Stimulated activated CD4-positive, alpha-beta T cell treated with anti-CD3 and anti-CD28 coated beads, Interleukin-1b, Interleukin-23, amount 100 ng/mL, for 4 hours (primary cell): ENCODE measurements at places on chromosomes 3 and 15.

DNA sequence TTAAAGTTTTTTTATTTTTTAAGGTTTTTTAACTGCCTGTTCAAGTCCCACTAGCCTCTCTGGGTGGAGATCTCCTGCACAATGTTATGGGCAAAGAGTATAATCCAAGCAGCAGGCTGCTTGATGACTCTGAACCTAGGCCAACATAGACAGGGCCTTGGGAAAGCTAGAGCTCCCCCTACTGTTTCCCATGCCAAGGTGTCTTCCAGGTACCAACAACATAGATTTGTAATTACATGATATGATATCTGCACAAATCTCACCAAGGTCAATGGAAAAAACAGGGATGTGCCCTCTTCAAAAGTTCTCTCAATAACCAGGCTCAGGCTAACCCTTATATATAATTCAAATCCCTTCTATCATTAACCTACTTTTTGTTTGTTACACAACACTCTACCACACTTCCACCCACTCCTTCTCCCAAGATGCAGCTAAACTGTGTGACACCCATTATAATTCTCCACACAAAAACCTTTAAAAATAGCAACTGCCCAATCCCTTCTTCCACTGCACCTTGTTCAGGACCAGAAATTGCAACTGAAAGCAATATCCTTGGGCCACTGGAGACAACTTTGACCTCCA, 43.8 kb downstream of the RBM15B start:
- no peak for DNase-seq

- no peak for DNase-seq
These were observed 149.2 kb downstream of the ATP10A start for GRCh38 chr15:25713736-25714537.

- DNase-seq, result no peak
These were observed 305.6 kb upstream of the LRRFIP2 start for GRCh38 chr3:37479981-37480380.

- no peak for DNase-seq
These were observed 72.9 kb downstream of the LRRC28 start for GRCh38 chr15:99324082-99324620.

DNA sequence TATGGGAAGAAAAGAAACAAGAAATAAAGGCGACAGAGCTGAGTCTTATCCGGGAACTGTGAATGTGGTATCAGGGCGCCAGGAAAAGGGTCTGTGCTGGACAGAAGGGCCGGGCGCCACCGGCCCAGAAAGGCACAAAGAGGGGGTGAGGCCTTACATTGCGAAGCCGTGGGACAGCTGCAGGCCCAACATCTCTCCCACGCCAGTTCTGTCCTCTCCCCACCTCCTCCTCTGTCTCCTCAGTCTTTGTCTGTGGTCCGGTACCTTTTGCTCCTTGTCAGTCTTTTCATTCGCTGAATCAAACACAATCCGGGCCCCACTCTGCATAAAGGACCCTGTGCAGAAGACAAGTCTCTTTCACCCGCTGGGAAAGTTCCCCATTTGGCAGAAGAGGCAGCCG, 81.8 kb downstream of the LRIG1 start:
- no peak for DNase-seq

DNA sequence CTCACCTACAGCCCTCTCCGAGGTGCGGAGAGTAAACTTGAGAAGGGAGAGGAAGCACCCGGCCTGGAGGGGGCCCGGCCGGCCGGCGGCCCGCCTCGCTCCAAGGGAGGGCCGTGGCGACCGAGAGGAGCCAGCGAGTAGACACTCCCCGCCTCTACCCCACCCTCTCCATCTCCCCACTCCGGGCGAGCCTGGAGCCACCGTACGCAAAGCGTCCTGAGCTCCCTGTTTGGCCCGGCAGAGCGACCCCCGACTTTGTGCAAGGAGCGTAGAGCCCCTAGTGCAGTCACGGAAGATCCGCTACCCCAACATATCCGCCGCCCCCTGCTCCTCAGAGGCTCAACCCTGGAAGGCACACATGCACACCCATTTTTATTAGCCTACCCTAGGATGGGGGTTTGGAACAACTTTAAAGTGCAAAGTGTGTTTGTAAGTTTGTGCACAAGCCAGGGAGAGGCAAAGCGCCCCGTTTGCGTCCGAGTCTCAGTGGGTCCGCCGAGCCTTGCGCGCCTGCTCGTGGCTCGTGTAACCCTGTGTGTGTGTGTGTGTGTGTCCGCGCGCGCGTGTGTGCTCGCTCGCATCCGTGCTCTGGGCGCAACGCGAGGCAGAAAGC, 508 bp upstream of the SMAD6 start:
- no peak for DNase-seq

DNA sequence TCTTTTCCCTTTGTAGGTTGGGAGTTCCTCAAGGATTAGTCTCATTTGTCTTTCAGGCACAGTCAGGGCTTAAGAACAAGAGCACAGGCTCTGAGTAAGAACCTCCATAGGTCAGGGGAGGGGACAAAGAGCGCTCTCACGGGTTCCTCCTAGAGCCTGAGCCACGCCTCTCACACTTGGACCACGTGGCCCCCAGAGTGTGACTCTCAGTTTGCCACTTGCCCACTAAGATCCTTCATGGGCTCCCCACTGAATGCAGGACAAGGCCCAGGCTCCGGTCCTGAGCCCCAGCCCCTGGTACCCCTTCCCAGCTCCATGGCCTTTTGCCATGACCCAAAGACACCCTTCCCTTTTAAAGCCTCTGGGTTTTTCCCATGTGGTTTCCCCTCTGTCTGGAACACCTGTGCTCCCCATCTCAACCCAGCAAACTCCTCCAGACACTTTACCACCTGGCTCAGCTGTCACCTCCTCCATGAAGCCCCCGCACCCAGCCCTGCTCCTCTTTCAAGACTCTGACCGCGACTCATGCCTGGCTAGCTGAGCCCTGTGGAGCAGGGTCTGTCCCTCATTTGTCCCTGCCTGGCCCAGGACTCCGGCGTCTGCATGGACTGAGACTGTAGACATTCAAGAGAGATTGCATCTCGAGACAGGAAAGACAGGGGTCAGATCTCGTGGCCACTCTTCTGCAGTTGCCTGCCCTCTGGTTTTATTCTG, 32.7 kb downstream of the IQSEC1 start:
- DNase-seq, result peak; percentile 7

- no peak for DNase-seq
These were observed 218.4 kb downstream of the ABHD5 start for GRCh38 chr3:43909149-43909548.

DNA sequence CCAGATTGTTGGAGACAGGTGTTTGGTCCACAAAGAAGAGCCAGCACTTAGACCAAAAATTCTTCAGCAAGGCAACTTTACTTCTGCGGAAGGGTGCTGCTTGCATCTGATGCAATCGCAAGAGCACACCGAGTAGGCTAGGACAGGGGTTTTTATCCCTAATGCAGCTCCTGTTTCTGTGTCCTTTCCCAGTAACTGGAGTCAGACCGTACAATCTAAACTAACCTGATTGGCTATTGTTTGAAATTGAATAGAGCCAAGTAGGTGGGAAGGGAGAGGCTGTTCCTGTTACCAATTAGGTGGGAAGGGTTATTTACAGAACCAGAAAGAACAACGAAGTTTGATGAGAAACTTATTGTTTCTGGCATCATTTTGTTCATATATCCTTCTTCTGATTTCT, 77.6 kb downstream of the CHCHD4 start:
- no peak for DNase-seq

- no peak for DNase-seq
These were observed 89.5 kb downstream of the MYH15 start for GRCh38 chr3:108420926-108421325.

- no peak for DNase-seq
These were observed 19.9 kb downstream of the CIP2A start for GRCh38 chr3:108569336-108569735.

- DNase-seq, result no peak
These were observed 10.7 kb upstream of the TRPM7 start for GRCh38 chr15:50697109-50697797.

DNA sequence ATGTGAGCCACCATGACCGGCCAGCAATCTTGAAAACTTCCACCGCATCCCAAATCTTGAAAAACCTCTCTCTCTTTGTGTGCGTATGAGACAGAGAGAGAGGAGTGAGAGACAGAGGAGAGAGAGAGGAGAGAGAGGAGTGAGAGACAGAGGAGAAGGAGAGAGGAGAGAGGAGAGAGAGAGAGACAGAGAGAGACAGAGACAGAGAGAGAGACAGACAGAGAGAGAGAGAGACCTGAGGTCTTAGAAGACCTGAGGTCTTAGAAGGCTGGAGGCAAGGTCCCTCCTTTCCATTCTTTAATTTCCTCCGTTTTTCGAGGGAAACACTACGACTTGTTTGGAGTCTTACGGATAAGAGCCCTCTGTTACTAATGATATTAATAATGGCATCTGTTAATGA, 39.5 kb downstream of the TMEM40 start:
- no peak for DNase-seq

- DNase-seq, result no peak
These were observed 2.3 kb downstream of the MINDY4B start for GRCh38 chr3:150902988-150903387.

DNA sequence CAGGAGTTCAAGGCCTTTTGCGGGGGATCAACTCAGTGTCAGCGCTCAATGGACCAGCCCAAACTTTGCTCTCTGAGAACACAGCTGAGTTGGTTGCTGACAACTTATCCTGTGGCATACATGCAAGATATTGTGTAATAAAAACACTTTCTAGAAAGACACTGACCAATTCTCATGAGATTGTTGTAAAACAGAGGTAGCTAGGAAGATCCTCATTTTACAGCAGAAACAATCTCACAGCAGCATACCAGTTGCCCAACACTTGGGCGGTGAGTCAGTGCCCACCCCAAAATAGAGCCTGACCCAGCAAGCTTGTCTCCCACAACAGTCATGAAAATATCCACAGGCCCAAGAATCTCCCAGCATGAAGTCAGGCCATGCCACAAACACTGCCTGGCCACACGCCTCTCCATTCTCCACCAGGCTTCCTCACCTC, 18.2 kb downstream of the KLHL6 start:
- no peak for DNase-seq

GRCh38 chr3:23991683-23992628, 46.9 kb downstream of the NR1D2 start:
- DNase-seq, result no peak

DNA sequence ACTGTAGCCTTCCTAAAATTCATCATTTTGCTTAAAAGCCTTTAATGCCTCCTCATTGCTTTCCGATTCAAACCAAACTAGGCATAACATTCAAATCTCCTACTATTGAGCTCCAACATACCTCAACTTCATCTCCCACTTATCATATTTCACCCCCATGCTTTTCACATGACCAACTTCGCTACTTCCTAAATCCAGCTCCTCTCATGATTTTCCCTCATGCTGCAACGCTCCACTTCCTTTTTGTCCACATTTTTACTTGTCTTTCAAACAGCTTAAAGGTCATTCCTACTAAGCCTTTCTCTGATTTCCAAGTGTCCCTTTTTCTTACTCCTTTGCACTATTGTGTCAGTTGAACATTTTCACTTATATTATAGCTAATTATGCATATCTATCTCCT, 20.3 kb upstream of the ANXA2 start:
- DNase-seq, result no peak

DNA sequence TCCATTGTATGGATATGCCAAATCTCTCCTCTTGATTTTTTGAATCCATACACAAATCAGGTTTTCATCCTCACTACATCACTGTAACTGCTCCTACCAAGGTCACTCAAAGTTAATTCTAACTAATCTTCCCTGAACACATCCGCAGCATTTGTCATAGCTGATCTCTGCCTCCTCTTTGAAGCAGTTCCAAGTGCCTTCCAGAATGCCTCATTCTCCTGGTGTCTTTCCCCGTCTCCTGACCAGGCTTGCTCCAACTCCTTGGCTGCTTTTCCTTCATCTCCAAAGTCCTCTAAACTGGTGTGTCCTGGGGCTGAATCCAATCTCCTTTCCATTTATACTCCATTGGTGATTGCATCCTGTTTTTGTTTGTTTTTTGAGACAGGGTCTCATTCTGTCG, 26.8 kb downstream of the KLHDC8B start:
- no peak for DNase-seq

- DNase-seq, result no peak
These were observed 344.6 kb upstream of the DCBLD2 start for GRCh38 chr3:99246010-99246654.

DNA sequence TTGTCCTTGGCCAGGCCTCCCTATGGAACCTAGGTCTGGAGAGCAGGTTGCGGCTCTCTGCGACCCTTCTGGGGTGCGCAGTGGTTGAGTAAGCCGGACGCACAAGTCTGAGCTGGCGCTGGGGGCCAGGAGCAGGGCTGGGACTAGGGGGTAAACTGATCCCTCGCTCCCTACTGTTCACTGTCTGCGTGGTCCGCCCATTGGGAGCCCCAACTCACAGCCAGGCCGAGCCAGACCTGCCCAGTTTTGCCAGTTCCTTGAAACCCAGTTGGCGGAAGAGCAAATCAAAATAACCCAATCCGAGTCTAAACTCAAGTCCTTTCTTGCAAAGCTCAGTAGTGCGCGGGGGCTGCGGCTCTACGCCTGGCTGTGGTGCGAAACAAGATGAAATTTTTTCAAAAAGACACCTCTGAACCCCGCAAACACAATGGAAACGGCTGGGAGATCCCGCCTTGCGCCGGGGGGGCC, 17.5 kb downstream of the RGMA start:
- no peak for DNase-seq

DNA sequence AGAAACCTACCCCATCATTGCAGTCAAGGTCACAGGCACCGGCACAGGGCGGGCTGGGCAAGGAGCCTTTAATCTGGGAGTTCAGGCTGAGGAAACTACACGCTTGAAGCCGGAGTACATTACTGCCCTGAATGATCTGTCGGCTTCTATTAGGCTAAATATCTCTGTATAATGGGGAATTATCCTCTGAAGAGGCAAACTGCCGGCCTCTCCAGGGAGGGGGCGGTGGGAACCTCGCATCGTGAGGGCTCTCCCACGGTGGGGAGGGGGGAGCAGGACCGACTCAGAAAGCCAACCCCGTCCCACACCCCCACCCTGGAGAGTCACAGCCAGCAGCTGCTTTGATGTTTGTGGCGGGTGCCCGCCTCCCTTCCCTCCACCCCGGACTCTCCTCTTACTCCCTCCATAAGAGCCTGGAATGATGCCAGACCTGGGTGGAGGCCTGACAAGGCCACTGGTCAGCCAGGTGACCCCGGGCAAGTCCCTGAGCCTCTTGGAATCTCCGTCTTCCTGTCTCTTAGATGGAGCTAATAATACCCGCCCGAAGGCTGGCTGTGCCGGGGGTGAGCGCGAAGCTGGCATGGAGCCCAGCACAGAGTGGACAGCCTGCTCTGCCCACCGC, 63.4 kb upstream of the LINGO1 start:
- no peak for DNase-seq

DNA sequence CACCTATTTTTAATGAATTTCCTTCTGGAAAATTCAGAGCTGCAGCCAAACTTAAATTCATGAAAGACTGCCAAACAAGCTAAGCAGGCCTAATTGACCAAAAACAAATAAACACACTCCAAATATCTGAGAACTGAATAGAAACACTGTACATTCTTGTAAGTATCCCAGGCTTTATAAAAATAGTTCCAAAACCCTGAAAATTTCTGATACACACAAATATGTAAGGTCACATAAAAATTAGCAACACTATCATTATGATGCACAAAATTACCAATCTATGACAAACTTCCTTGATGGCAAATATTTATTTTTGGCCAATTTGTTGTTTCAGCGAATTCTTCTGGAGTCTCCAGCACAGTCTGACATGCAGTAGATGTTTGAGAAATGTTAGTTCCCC, 117.9 kb upstream of the UBE2E2 start:
- no peak for DNase-seq
